ENCODE measurements at places on chromosomes 4 and X.

DNA sequence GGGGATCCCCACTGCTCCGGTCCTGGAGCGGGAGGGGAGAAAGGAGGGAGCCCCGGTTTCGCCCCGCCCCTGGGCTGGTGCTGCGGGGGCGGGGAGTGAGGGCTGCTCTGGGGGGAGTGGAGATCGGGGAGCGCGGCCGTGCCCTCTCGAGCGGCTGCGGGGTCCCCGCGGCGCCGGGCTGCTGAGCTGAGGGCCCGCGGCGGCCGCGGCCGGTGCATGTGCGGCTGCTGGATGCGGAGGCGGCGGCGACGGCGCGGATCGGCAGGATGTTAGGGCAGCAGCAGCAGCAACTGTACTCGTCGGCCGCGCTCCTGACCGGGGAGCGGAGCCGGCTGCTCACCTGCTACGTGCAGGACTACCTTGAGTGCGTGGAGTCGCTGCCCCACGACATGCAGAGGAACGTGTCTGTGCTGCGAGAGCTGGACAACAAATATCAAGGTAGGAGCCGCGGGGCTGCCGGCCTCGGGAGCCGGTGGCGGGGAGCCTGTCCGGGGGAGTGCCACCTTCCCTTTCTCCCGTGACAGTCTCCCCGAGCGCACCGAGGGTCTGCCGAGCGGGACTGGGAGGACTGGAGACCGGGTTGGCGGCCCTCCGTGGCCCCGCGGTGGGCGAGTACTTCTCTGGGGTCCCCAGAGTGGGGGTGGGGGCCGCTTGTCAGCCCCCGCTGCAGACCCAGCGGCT lies at the start of gene ING2:
ING2 (plus strand) TSS at position 129 of the 681 bp plus-strand sequence; CDS start at position 267, 138 bp downstream.
- peak; percentile 91 for DNase-seq

DNA sequence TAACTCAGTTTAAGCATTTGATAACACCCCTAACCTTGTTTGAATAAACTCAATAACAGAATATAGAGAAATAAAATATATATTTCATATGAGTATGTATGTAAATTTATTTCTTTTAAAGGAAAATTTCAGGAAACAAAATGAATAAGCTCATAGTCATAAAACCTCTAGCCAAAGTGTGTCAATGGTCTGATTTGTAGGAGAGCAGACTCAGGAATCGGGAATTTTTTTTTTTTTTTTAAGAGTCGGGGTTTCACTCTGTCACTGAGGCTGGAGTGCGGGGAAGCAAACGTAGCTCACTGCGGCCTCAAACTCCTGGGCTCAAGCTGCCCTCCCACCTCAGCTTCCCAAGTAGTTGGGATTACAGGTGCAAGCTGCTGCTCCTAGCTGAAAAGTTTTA lies 2.4 kb downstream of the PKD2 start:
- DNase-seq, result no peak

- DNase-seq, result no peak
Measured at GRCh38 chr4:70630162-70630561, 1.6 kb downstream of the ENAM start.

DNA sequence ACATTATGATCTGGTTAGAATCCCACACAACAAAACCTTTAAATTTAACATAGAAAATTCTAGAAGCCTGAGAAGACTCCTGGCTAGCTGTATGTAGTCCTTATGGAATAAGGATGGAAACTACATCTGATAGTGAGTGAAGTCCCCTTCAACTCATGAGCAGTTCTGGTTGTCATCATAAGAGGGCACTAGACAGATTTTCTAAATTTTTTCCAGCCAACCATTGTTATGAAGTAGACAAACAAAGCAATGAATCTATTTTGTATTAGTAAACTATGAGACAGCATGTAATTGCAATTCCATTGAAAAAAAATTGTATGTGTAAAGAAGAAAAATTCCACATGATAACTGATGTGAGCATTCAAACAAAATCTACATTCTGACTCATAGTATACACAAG lies 35.2 kb downstream of the PWWP3B start:
- DNase-seq, result no peak

DNA sequence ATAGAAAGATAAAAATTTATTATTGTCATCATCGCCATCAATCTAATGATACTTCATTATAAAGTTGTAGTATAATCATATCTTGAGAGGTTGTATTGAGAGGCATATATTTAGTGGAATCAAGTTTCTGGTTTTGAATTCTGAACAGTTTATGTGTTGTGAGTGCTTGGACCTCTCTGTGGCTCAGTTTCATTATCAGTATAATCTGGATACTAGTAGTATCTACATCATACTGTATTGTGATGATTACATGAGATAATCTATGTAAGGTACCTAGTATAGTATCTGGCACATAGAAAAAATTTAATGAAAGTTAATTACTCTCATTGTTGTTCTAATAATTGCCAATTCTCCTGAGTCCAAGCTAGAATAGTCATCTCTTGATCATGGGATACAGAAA lies 161.2 kb upstream of the UBQLN2 start:
- no peak for DNase-seq

- no peak for DNase-seq
Measured at GRCh38 chrX:22686138-22686541, 313.6 kb upstream of the DDX53 start.

DNA sequence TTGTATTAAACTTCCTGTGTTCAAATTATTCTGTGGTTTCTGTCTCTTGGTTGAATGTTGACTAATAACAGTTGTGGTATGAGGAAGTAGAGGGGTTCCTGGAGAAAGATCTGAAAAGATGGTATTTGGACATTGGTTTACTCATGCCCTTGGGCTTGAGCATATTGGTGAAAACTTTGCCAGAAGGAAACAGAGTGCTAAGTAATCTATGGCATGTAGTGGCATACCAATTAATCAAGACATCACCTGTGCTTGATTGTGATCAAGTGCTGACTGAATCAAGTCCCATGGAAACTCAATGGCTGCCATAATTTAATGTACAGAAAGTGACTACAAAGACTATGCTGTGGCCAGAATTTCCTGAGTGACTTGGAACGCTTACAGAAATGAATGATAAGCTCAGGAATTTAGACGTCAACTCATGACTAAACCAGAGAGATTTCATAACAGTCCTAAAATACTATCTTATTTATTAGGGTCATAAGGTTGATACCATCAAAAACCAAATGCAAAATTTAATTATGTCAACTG lies 2062.9 kb downstream of the ARAP2 start:
- no peak for DNase-seq

- DNase-seq, result no peak
Measured at GRCh38 chrX:10512741-10513140, 107.6 kb downstream of the MID1 start.

GRCh38 chr4:14925471-14925870 lies 76.8 kb upstream of the CPEB2 start:
- no peak for DNase-seq

DNA sequence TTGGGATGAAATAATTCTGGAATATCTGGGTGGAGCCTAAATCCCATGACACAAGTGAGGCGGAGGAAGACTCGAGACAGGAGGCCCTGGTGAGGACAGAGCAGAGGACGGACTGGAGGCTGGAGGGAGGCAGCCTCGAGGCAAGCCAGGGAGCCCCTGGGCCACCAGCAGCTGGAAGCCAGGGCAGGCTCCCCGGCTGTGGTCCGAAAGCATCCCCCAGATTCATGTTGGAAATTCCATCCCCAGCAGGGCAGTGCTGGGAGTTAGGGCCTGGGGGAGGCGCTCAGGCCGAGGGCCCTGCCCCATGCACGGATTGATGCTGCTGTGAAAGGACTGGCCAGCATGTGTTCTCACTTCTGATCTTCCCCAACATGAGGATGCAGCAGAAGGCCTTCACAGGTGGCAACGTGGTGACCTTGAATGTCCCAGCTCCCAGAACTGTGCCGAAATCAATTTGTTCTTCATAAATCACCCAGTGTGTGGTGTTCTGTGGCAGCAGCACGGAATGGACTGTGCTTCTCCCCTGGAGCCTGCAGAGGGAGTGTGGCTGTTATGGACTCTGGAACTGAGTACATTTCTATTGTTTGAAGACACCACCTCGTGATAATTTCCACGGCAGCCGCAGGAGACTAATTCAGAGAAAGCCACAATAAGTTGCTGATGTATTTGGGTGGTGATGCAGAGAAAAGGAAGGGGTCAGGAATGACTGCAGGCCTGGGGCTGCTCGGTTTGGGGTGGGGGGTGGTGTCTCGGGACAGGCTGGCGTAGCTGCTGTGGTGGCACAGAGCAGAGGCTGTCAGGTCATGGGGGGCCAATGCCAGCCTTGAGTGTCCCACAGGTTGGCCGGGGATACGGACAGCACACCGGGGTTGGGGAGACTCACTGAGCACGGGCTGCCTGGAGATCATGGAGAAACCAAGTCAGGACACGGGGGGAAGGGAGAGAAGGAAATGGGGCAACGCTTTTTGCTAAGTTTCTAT lies 56.9 kb downstream of the PCGF3 start:
- DNase-seq, result no peak

GRCh38 chrX:2928583-2929434 lies at the start of gene ARSD:
TSS of gene ARSD (minus strand) at chrX:2929339. CDS start at chrX:2929275, 64 bp downstream.
- DNase-seq, result peak; percentile 35

- DNase-seq, result peak; percentile 59
Measured at GRCh38 chrX:49053223-49054072, 5.4 kb upstream of the CCDC120 start.

GRCh38 chr4:122583906-122584305 lies 37.0 kb downstream of the IL21 start:
- DNase-seq, result no peak

GRCh38 chr4:93834249-93835066 lies 5.9 kb downstream of the ATOH1 start:
- no peak for DNase-seq
